Central memory CD4-positive, alpha-beta T cell (primary cell): ENCODE measurements at places on chromosomes 2 and 18.

DNA sequence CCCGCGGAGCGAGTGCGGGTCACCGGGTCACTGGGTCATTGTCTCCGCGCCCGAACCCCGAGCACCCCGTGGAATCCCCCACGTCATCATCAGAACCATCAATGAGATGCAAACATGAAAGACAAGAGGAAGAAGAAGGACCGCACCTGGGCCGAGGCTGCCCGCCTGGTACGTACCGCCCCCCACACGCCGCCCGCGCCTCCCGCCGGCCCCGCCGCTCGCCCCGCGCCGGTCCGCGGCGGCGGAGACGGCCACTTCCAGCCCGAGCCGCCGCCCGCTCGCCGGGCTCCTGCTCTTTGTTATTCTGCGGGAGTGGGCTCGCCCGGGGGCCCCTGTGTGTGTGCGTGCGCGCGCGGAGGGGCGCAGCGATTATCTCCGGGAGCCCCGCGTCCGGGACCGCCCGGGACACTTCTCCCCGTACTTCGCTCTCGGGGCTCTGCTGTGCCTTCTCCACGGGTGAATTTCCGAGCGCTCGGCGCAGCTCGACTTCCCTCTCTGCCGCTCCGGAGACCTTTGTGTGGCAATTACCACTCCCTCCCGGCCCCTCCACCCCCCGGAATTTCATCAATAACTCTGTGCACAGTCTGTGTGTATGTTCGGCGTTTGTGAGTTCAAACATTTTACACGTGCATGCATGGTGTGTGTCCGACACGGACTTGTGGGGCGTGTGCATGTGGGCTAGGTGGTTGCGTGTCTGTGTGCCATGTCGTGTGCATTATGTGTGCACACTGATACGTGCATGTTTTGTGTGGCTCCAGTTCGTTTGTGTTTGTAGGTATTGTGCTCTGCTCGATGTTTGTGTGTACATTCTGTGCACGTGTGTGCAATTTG is 714 bp downstream of the ASXL3 start:
- DNase-seq = no peak

DNA sequence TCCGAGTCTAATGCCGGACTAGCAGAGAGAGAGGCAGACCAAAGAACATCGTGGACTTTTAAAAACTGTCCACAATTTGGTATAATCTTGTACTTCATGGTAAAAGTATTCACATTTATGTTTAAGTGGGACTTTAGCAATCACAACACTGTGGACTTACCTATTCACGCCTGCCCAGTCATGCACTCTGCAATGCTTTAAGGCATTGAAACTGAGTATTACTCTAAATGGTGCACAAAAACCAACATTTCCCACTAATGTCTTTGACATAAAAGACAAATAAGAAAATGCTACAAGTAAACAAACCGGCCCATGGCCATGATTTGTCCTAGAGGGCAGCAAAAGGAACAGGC is 91.3 kb downstream of the ACVR1 start:
- DNase-seq = no peak

DNA sequence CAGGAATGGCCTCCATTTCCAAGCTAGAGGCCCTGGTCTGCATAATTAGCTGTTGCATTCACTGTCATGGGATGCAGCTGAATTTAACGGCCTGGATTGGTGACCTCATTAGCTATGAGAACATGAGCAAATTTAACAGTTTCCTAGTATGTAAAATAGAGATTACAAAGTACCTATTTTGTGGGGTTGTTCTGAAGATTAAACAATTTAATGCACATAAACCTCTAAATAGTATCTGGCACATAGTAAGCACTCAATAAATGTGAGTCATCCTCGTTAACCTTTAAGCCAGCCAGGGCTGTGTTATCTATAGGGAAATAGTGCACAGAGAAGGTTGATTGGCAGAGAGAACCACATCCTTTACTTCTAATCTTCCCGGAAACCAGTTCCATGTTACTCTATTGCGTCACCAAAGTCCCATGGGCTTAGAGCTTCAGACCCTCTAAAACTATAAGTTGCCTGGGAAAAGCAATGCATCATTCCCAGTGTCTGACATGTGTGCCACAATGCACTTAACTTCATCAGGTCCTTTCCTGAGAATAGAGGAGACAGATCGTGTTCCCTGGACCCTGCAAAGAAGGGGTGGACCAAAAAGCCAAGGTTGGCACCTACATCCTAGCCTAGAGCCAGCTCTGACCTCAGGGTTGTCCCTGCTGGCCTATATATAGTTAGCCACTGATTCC is 196.5 kb downstream of the LNPK start:
- DNase-seq = no peak

GRCh38 chr2:217412721-217413120 is 552.9 kb upstream of the TNP1 start:
- no peak for DNase-seq

- DNase-seq = no peak
Observed at GRCh38 chr2:85649201-85650190, 18.5 kb downstream of the SFTPB start.

DNA sequence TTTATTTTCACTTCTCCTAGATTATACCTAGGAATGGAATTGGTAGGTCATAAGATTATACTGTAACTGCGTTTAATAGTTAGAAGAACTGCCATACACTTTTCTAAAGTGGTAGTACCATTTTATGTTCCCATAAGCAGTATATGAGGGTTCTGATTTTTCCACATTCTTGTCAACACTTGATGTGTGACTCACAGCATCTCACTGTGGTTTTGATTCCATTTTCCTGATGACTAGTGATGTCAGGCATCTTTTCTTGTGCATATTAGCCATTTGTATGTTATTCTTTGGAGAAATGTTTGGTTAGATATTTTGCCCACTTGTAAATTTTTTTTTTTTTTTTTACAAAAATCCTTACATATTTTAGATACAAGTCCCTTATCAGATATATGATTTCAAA is 2.3 kb downstream of the DCAF17 start:
- no peak for DNase-seq

- DNase-seq = no peak
Observed at GRCh38 chr2:149313512-149313972, 16.8 kb upstream of the LYPD6 start.

- no peak for DNase-seq
Observed at GRCh38 chr2:65277791-65278483, 50.3 kb downstream of the ACTR2 start.
